ENCODE measurements at places on chromosomes 13 and 19.

- peak; percentile 39 for DNase-seq
Measured at GRCh38 chr13:59111751-59112171, 1052.0 kb downstream of the DIAPH3 start.

DNA sequence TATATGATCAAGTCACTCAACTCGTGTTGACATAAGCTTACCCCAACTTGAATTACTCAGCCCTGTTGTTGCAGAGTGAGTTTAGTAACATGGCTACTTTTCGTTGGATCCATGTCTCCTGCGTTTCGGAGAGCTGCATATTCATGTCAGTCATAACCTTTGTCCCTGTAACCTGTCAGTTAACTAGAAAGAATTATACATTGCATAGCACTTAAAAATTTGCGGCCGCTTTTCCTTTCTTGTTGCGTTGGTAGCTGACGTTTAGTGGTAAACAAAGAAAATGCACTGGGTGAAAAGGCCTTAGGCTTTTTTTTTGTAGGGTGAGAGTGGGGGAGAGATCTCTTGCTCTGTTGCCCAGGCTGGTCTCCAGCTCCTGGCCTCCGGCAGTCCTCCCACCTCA, 14.2 kb downstream of the ZNF507 start:
- no peak for DNase-seq

GRCh38 chr19:58544591-58545285, 874 bp downstream of the TRIM28 start:
- DNase-seq: peak; percentile 94

DNA sequence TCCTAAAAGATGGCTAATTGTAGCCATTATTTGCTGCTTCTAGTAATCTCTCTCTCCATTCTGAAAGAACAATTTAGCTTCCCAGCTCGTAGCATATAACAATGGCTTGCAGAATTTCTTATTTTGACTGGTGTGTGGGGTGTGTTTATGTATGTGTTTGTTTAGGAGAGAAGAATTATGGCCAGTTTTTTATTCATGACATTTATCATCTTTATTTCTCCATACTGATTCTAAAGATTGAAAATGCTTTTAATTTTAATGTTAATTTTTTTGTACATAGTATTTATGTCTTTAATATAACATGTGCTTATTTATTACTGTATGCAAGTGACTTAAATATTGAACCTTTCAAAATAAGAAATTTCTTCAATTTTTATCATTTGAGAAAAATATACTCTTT, 115.8 kb upstream of the TMTC4 start:
- no peak for DNase-seq

- DNase-seq: peak; percentile 48
Measured at GRCh38 chr13:76848596-76848995, 37.6 kb downstream of the KCTD12 start.

DNA sequence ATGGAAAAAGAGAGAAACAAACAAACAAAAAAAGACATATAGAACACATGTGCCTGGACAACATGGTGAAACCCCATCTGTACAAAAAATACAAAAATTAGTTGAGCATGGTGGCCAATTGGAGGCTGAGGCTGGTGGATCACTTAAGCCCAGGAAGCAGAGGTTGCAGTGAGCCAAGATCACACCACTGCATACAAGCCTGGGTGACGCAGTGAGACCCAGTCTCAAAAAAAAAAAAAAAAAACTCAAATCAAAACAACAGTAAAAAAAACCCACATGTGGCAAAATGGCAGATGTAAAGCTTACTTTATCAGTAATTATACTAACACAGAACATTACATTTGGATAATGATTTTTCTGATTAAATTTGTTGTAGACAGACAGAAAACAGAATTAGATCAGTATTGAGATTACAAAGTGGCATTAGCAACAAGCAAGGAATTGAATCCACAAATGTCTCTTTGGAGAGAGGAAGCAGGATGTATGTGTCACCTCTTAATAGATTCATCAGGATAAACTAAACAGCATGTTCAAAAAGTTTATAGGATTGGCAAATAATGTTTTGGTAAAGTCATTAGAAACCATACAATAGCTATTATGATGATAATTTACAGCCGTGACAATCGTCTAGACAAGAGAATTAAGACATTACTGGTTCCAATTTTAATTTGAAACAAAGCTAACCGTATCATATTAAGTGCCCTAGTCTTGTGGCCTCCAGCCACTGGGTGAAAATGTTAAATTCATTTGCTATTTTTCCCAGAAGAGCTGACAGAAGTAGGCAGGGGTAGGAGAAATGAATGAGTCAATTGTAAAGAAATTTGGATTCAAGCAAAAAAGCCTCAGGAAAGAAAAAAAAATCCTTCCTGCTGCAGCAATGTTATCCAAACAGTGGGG, 206.0 kb downstream of the FGF14 start:
- no peak for DNase-seq

DNA sequence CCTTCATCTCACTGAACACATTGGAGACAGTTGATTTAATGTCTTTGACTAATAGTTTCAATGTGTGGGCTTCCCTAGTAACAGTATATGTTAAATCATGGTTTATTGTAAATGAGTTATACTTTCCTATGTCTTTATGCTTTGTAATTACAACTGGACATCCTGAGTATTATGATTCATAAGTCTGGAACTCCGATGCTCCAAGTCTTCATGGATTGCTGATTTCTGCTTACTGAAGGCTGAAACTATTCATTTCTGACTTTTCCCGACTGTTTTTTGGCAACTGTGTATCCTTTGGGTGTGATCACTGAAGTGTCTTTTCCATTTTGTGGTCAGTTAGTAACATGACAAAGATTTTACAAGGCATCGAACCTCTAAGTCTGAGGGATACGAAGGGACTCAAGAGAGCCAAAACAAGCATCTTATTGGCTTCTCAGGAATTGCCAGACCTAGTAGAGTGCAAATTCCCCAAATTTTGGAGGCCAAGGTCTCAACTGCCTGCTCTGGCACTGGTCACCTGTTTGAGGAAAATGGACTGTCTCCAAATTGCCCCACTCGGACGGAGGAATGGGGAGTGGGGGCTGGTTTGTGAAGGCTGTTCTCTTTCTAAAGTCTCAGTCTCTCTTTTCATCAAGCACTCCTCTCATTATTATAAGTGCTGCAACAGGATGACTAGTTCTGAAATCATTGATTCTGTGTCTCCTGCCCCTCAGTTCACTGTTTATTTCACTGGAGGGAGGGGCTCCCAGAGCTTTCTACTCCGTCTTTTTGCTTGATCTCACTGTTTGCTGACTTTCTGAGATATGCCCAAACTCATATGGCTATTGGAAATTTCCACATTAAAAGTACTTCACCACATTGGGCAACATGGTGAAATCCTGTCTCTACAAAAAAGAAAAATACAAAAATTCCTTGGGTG, 20.2 kb upstream of the CD70 start:
- peak; percentile 80 for DNase-seq

DNA sequence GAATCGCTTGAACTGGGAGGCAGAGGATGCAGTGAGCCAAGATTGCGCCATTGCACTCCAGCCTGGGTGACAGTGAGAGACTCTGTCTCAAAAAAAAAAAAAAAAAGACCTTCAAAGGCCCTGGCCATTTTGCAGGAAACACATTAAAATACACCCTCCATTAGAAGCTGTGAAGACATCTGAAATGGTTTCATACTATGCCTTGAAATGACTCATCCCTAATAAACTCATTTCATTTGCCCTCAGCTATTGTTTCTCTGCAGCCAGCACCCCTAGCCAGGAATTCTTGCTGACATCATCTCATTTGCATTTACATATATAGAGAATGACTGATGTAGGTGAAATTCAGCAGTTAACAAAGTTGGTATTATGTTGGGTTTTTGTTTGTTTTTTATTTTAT, 8.7 kb downstream of the EML2 start:
- DNase-seq: peak; percentile 83

GRCh38 chr13:51067210-51067701, 43.8 kb downstream of the C13orf42 start:
- no peak for DNase-seq

DNA sequence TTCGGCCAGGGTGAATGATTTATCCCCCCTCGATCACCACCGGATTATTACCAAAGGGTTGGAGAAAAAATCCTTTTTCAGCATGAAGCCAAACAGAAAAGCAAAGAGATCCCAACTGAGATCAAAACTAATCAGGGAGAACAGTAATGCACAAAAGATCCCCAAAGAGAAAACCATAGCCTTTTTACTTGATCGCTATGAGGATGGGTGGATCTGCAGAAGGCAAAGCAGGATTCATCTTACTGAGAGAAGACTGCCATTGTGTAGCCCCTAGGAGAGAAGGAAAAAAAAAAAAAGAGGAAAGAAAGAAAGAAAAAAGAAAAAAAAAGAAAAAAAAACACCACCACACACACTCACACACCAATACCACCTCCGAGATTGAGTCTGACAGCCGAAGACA, at the start of gene FGF14:
FGF14 (minus strand) TSS at position 283 of the 400 bp plus-strand sequence.
- no peak for DNase-seq

DNA sequence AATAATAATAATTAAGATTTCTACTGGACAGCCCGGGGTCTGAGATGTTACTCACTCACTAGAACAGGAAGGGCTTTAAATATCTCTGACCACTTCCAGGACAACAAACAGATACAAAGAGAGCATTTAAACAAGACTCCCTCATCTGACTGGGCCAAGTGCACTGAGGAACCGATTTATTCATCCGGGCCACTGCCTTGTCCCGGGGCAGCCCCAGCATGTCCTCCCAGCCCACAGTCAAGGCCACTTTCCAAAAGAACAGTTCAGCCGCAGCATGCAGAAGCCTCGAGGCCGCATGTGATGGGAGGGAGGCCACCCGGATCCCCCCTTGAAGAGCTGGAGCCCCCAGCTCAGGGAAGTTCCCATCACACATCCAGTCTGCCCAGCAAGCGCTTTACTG, 30.5 kb downstream of the MLLT1 start:
- no peak for DNase-seq

- peak; percentile 84 for DNase-seq
Measured at GRCh38 chr19:39398297-39398864, 7.2 kb downstream of the MED29 start.

- no peak for DNase-seq
Measured at GRCh38 chr13:101730420-101731000, 278.0 kb downstream of the ITGBL1 start.

- DNase-seq: peak; percentile 59
Measured at GRCh38 chr13:43364210-43365038, 341.0 kb downstream of the DNAJC15 start.

DNA sequence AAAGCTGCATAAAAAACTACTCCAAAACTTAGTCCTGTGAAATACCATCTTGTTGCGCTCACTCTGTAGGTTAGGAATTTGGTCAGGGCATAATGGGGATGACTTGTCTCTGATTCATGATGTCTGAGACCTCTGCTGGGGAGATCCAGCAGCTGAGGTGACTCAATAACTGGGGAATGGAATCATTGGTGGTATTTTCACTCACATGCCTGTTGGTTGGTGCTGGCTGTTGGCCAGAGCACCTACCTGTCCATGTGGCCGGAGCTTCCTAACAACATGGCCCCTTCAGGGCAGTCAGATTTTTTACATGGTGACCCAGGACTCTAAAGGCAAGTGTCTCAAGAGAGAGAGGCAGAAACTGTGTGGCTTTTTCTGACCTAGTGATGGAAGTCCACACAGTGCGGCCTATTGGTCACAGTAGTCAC, 7.4 kb upstream of the ESD start:
- peak; percentile 85 for DNase-seq

GRCh38 chr19:54439174-54439851, 9.7 kb upstream of the LENG8 start:
- DNase-seq: peak; percentile 48
